ENCODE measurements at places on chromosomes 5 and 9.

DNA sequence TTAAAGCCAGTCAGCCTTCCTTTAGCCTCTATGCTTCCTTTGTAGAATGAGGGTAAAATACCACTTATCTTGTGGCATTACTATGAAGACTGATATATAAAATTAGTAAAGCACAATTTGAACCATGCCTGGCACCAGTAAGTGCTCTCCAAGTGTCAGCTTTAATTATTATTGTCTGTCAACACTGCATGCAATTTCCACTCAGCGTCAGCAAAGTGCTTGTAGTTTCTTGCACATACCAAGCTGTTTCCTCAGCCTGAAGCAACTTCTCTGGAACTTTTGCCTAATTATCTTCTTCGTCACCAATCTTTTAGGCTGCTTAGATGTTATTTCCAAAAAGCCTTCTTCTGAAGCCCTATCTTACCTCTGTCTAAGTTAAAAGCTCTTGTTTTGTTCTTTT is 177.3 kb downstream of the CDC42SE2 start:
- DNase-seq = no peak

- DNase-seq = no peak
Observed at GRCh38 chr5:166979307-166979895, 1312.0 kb upstream of the WWC1 start.

DNA sequence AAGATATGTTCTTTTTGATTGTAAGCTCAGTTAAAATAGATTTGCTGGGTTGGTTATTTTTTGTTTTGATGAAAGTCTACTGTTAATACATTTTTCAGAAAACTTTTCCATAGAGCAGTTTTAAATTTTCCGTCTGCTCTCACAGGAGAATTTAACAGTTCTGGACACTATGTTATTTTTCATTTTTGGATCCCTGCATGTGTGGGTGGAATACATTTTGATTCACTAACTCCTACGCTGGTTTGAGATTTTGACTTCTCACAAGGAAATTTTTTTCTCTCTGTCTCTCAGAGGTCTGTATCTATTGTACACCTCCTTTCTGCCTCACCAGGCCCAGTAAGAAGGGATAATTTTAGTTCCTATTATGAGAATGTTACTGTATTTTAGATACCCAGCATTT is 502.4 kb downstream of the CDH10 start:
- no peak for DNase-seq

GRCh38 chr5:82111191-82111590 is 139.4 kb downstream of the ATG10 start:
- DNase-seq = no peak

GRCh38 chr5:82873452-82873851 is 203.7 kb downstream of the TMEM167A start:
- no peak for DNase-seq

- no peak for DNase-seq
Observed at GRCh38 chr5:161483721-161484120, 62.8 kb downstream of the GABRB2 start.

- no peak for DNase-seq
Observed at GRCh38 chr9:19698960-19699359, 89.9 kb downstream of the SLC24A2 start.

GRCh38 chr9:4086119-4087090 is 213.5 kb downstream of the GLIS3 start:
- DNase-seq = no peak

DNA sequence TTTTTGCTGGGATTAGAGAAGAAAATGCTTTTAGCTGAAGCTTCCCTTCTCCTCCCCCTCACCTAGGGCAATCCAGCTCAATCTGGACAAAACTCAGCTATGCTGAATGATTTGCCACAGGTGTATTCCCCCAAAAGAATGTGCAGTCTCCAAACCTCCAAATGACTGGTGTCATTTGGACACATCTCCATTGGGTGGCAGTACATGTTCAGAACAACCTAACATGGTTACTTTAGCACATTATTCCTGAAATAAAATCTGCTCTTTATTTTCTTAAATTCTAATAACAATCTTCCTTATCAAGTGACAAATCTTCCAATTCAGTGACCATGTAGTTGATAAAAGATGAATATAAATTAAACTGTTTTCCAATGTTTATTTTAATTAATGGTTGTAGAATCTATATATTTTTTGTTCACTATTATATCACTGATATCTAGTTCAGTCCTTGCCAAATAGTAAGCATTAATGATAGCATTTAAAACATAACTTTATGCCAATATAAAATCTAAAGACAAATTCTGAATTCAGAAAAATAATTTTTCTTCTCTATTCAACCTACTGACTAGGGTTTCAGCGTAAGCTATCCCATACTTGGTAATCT is 61.3 kb upstream of the MOCS2 start:
- no peak for DNase-seq

DNA sequence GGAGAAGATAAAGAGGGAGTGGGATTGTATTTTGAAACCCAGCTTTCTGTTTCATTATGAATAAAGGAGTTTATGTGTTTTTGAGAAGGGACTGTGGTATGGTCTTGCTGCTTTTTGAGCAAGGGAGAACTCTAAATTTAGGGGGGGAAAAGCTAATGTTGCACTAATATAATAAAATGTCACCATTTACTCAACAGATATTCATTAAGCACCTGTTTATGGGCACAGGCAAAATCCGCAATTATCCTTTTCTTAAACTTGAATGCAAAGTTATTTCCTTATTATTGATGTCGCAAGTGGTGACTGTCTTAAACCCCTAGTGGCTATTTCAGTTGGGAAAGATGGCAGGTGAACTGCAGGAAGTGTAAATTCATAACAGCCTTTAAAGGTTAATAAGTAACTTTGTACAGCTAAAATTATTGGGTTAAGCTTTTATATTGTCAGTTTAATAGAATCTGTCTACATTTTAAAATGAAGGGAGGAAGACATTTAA is 1.5 kb downstream of the CDC42SE2 start:
- DNase-seq = peak; percentile 31

DNA sequence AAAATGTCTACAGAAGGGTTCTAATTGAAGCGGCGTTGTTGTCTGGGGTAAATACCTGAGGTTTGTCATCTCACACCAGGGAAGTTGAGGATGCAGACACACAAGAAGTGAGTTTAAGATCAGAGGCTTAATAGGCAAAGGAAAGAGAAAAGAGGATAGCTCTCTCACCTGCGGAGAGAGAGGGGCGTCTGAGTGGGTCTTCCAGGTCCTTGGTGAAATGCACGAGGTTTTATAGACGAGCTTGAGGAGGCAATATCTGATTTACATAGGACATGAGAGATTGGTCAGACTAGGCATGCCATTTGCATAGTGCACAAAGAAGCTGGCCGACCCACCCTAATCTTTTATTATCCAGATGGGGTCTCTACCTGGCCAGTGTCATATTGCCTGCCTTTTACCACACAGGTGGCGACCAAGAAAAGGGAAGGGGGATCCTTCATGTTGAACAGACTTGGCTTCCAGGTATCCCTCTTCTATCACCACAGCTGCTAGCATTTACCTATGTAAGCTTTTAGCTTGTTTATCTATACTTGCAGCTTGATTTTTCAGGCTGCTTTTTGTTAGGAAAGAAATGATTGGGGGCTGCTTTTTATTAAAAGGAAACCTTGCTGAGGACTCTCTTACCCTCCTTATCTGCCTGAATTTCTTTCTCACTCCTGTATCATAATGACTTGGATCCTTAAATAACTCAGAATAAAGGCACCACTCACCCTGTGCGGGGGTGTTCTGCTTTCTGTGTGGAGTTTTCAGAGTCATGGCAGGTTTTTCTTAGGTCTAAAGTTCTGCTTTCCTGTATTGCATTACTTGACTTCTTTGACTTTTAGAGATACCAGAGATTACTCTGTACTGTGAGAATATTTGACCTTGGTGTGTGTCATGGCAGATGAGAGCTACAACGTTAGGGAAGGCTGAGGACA is 9.4 kb upstream of the GLT6D1 start:
- no peak for DNase-seq

DNA sequence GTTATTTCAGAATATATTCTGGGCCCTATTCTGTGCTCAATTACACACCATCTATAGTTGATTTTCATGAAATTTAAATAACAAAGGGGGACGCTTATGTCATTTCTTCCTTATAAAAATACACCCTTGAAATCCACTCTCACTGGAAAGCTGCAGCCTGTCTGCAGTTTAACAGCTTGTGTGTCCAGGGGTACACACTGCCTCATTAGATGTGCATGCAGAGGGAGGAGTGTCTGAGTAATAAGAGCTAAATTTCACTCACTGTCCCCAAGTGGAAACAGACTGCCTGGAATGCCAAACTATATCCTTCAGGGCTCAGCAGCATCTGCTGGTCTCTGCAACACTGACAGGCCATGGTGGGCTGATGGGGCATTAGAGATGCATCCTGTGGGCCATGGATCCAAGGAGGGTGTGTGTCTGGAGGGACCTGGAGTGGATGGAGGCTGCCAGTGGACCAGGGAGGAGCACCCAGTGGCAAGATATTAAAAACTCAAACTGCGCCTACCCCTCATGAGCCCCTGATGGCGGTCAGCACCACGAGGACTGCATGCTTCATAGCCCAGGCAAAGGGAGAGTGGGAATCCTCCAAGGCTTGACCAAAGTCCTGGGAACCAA is 15.8 kb upstream of the TIFAB start:
- DNase-seq = no peak

GRCh38 chr9:108002371-108002956 is 512.9 kb upstream of the KLF4 start:
- DNase-seq = no peak

DNA sequence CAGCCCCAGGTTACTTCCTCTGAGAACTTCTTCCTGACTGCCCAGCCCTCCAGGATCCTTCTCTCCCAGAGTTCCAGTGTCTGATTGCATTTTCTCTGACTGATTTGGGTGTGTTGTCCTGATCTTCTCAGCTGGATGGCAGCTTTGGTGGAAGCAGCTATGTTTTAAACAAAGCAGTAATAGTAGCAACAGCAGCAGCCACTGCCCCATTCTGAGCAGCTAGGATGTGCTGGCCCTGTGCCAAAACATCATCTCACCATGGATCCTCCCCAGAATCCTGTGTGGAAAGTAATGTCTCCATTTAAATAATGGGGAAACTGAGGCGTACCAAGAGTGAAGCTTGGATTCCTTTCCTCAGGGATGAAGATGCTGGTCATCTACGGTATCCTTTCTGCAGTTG is 46.4 kb upstream of the PSD2 start:
- DNase-seq = no peak

DNA sequence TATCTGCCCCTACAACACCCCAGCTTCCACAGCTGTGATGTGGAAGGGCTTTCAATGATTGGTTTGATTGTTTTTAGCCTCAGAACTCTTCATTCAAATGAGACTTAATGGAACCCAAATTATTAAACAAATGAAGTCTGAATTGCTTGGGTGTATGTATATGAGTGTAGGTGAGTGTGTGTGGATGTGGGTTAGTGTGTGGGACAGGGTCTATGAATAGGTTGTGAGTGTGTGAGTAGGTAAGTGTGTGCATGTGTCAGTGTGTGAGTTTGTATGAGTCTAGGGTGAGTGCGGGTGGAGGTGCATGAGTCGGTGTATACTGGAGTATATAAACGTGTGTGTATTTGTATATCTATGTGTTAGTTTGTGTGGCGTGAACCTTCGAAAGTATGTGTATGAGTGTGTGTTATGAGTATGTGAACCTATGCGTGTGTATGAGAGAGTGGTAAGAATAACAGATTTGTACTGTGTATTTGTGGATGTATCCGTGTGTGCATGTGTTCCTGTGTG is 26.9 kb downstream of the COL15A1 start:
- DNase-seq = no peak

DNA sequence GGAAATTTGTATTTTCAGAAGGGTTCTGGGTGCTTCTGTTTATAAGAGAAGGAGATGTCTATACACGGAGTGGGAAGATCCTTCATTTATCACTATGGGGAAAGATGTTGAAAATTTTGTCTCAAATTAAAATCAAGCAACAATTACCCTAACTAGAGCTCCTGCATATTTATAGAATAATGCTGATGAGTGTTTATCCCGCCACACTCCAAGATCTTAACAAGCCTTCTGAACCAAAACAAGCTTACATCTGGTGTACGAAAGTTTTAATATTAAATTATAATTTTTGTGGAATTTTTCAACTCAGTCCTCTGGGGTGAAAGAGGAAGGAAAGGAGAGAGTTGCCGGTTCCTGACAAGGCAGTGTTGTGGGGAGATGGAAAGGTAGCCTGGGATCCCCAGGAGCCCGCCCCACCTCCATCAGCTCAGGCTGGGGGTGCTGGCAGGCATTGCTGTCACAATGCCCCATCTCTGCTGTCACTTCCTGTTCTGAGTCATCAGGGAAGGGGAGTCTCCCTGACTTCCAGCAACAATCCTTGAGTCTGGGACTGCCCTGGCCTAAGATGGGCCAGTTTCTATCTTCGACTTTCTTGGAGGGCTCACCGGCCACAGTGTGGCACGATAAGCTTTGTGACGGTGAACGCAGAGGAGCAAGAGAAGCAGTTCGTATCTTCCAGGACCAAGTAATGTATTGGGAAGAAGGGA is 64.5 kb downstream of the ERAP1 start:
- DNase-seq = no peak

GRCh38 chr9:87141124-87141523 is 193.8 kb upstream of the GAS1 start:
- no peak for DNase-seq

DNA sequence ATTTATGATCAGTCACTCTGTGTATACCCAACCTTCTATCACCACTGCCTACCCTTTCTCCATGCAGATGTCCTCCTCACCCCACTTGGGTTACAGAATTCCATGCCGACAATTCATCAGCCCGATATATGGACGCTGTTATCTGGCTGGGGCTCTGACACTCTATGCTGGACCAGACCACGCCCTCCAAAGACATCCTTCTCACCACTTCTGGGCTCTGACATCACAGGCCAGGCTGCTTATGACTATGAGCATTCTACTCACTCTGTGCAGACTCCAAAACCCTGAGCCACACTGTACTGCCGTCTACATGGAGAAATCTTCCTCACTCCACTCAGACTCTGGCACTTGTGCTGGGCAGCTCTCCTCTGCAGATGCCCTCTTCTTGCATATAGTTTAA is 7.6 kb upstream of the AK3 start:
- DNase-seq = no peak
